Left colon (tissue), 2 donors: ENCODE measurements at places on chromosomes 1 and 21. TPM values are rescaled to one million over a fixed set of nuclear protein-coding genes. Genes with fewer than 3 reads are reported as not detected.

GRCh38 chr1:167412072-167412471, 106.3 kb downstream of the CD247 start:
- no peak for DNase-seq

GRCh38 chr1:177973585-177973984, 3.7 kb upstream of the SEC16B start:
- no peak for DNase-seq

DNA sequence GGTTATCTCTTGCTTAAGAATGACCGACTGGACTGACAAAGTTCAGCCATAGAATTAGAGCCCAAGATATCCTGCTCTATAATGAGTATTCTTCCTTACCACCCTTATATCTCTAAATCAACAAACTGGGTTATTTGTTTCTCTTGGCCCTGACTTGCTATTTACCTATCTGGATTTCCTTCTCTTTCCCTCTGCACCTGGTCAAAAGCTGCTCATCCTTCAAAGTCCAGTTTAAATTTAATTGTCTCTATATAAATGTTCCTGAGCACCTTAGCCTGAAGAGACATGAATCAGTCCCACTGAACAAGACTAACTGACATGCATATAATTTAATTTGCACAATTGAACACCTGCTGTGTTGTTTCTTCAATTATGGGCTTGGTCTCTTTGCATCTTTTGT, 127.1 kb upstream of the KCNJ15 start:
- DNase-seq, result no peak

DNA sequence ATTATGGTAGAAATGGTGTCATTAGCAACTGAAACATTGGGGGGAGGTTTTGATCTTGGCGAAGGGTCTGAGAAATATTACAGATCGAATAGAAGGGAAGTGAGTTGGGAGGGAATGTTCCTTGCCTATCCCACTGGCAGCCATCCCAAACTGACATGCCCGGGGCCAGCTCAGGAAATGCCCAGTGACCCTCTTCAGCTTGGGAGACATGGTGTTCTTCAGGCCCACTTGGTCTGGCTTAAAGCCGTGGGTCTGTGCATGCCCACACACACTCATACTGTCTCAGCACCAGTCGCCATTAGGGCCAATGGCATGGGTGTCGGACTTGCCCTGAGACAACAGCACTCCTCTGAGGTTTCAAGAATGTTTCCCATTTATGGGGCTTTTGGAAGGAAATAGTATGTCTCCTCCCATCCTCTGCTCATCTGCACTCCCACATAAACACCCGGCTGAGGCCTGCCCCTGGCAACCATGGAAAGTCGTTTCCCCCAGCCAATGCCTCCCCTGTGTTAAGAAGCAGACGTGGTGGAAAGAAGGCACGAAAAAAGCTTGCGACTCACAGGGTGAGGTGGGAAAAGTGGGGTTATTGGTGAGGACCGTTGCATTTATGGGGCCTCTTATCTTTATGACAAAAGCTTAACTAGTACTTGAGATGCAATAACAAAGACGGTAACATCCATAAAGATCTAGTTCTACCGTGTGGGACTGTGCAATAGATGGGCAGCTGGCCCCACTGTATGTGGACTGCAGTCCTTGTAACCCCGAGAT, 2.0 kb downstream of the RNF186 start:
- DNase-seq, result peak; percentile 72

DNA sequence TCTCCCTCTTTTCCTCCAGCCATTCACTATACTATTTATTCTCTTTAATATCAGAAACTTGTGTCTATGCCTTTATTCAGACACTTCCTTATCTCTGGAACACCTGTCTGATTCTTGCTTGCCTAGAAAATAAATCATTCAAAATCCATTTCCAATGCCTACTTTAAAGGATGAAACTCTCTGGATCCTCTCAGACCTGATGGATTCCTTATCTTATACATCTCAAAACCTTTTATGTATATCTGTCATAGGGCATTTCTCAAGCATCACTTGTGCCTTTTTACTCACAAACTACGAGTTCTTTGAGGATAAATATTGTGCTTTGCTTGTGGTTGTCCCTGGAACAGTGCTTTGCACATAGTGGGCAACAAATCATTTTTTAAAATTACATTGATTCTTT, 3.8 kb upstream of the ATP6V1G3 start:
- DNase-seq, result no peak

- peak; percentile 39 for DNase-seq
These were observed 23.6 kb upstream of the ABCB10 start for GRCh38 chr1:229582011-229582694.

DNA sequence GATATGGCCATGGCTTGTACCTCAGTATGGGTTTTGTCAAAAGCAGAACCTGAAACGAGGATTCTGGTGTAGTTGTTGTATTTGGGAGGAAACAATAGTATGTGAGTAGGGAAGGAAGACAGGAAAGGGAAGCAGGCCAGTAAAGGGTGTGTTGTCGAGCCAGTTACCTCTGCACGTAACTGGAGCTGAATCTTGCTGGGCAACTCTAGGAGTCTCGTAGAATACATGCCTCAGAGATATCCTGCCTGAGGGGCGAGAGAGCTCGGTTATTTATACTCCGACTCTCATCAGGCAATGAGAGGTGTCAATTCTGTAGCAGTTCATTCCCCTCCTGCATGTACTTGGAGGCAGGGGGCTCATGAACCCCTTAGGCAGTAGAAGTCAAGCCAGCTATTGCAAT, 45.9 kb upstream of the KIF26B start:
- DNase-seq, result no peak

GRCh38 chr1:213014642-213015041, 1.0 kb downstream of the ANGEL2 start:
- DNase-seq, result no peak

- DNase-seq, result peak; percentile 93
These were observed 7.3 kb downstream of the UQCRHL start for GRCh38 chr1:15799928-15800835.

DNA sequence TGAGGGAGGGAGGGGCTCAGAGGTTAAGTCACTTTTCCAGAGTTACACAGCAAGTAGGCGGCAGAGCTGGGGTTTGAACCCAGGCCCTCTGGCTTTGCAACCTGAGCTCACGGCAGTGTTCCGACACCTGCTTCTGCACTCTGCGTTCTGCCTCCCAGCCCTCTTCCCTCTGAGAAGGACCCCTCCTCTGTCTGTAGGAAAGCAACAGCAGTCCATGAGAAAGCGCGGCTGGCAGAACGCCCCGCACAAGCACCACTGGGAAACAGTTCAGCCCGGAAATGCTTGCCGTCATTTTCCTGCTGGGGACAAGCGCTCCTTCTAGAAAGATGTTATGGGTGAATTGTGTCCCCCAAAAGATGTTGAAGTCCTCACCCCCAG, 241.1 kb downstream of the NPHP4 start:
- DNase-seq, result no peak

GRCh38 chr1:30416221-30416820, 307.1 kb downstream of the MATN1 start:
- no peak for DNase-seq

DNA sequence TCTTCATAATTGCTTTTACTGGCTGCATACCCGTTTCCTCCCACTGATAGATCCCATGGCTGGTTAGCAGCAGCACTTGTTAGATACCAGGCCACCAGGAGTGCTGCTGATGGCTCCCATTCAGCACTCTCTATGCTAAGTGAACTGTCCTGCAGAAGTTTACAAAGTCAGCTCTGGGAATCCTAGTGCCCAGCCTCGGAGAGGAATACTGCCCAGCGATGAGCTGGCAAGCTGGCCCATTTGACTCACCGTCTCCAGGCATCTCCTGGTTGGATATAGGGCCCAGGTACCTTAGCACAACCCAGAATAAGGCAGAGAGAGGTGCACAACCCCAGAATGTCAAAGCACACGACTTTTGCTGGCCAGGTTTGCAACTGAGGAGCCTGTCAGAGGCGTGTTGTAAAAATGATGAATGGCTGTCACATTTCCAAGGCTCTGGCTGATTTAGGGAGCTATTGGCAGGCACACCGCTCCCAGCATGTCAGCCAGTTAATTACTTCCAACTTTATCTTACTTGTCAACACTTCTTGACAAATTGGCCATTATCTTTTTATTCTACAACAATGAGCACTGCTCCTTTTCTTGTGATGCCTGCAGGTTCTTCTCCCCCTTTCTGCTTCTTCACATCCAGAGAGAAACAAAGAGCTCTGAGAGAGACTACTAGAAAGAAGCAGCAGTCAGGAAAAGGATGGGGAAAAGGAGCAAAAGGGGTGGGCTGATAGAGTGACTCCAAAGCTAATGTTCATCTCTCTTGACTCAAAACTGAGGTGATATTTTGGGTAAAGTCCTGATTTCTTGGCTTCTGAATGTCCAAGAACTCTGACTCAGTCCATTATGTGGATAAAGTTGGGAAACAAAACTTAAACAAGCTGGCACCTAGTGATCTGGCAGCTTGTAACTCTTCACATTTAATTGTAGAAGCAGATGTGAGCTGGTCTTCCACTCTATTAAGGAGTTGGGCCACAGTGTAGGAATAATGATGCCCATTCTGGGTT, 10.8 kb upstream of the ANGPTL7 start:
- DNase-seq, result no peak

- peak; percentile 67 for DNase-seq
These were observed 3.7 kb upstream of the IGSF9 start for GRCh38 chr1:159949123-159949522.

GRCh38 chr1:221672239-221672645, 69.6 kb downstream of the DUSP10 start:
- no peak for DNase-seq

GRCh38 chr1:91765880-91766443, 120.0 kb downstream of the TGFBR3 start:
- DNase-seq, result no peak

DNA sequence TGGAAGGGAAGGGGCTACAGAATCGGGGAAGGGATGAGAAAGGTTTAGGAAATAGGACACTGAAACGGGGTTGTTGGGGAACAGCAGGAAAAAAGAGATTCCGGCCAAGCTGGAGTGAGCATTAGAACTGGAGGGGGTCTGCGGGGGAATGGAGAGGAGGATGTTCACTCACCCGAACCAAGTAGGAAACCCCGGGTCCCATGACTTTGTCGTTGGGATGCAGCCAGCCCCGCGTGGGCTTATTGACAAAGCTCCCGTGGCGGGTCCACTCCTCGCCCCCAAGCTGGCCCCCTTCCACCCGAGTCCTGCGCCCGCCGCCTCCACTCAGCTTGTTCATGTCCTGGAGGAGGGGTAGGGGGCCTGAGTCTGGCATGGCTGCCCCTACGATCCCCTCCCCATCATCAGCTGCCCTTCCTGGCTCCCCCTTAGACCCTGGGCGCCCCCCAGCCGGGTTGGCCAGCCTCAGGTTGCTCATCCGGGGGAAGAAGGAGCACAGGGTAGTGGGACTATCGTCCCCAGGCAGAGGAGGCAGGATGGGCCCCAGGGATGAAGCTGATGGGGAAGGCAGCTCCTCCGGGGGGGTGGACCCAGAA, 591 bp downstream of the SHC1 start:
- DNase-seq, result no peak

DNA sequence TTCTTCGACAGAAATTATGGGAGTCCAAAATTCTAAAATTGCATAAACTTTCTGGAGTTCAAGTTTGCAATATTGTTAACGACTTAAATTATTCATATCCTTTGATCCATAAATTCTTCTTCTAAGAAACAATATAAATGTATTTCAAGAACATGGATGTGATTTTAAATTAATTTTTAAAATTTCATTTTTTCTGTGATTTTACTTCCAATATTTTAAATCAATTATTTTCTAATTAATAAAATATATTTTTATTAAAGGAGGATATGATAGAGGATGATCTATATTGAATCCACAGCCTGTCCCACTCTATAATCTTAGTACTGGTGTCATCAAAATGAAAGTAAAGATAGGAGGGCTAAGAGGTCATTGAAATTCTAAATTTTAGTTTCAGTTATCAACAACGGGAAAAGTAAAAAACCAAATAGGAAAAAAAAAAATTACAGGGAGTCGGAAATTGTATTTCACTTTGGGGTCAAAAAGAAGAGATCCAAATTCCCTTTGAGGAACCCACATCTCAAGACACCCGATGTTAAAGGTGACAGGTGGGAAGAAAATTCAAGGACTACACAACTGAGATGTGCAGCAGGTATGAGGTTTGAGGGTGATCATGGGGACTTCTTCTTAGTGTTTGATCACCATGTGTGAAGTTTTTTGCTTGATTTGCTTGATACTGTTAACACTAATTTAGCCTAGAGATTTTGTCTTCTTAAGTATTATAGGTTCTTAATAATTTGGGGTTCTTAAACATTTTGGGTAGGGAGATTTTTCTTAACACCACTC, 154.8 kb upstream of the RGS18 start:
- DNase-seq, result no peak

DNA sequence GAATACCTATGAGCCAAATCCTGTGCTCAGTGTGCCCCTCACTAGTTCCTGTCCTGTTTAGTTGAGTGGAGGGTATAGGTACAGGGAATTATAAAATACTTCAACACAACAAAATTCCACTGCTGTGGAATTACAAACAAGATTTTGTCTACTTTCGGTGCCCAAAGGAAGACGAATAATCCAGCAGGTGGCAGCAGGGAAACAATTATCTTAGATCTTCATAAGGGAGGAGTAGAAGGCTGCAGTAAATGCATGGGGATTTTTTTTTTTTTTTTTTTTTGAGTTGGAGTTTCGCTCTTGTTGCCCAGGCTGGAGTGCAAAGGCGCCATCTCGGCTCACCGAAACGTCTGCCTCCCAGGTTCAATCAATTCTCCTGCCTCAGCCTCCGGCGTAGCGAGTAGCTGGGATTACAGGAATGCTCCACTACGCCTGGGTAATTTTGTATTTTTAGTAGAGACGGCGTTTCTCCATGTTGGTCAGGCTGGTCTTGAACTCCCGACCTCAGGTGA, 2.0 kb upstream of the PIP5K1A start:
- DNase-seq, result peak; percentile 83

DNA sequence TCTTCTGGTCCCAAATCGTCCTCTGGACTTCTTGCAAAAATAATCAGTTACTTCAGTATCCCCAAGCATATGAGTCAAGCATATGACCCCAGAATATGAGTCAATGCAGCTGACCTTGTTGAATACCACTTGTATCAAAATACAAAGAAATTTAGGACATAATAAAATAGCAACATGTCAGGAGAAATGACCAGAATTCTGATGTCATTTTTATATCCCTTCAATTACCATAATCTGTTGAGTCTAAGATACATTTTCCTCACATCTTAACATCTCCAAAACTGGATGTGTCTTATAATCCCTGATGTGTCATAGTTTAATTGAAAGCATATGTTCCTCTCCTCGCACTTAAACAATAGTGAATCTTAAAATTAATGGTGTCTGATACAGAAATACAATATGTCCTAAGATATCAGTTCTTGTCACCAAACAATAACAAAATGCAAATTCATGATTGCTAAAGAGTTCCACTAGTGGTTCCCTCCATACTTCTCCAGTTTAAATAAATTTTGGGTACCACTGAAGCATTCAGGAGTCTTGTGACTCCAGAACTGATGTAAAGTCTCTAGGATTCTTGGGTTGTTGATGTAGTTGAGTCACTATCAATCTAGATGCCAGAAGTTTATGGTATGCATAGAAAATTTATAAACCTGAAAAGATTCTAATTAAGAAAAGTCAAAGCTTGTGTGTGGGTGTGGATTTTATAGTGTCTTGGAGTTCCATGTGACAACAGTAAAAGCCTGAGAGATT, 41.8 kb downstream of the KIFAP3 start:
- DNase-seq, result no peak

CYP4X1 gene
- 2.2 TPM for total RNA-seq

KLHL17 gene
- 9.9 TPM for total RNA-seq

ILDR2 gene
- 1.3 TPM for total RNA-seq

PFKFB2 gene
- 104 TPM for total RNA-seq

OPRD1 gene
- 0.08 TPM for total RNA-seq

KDM5B gene
- total RNA-seq, result 63.1 TPM

PEAR1 gene
- 2.9 TPM for total RNA-seq

PIK3C2B gene
- total RNA-seq, result 82.0 TPM

RNU1-4 gene
- total RNA-seq, result 3,977 TPM

NHLH2 gene
- not detected for total RNA-seq
